ENCODE measurements at places on chromosomes 3 and 15.

- DNase-seq: no peak
Measured at GRCh38 chr3:119468041-119468440, 722 bp upstream of the POGLUT1 start.

- DNase-seq: no peak
Measured at GRCh38 chr3:189714991-189715961, 84.1 kb downstream of the TP63 start.

GRCh38 chr3:98917608-98918007, 16.1 kb upstream of the DCBLD2 start:
- DNase-seq: no peak

DNA sequence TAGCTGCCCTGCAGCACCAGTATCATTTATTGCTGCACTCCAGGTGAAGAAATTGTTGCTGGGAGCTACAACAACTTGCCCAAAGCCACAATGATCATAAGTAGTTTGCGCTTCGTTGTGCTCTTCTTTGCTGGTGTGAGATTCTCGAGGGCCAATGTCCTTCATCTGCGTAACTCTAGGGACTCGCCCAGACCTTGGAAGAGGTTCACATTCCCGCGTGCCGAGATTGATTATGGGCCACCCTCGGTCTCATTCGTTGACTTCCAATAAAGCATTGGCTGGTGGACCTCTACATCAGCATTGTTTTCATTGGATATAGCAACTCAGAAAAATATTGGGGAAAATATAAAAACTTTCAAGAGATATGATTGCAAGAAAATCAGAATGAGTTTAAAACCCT, 423 bp upstream of the PHLDB2 start:
- no peak for DNase-seq

- no peak for DNase-seq
Measured at GRCh38 chr15:66287461-66288057, 5.8 kb upstream of the DIS3L start.

DNA sequence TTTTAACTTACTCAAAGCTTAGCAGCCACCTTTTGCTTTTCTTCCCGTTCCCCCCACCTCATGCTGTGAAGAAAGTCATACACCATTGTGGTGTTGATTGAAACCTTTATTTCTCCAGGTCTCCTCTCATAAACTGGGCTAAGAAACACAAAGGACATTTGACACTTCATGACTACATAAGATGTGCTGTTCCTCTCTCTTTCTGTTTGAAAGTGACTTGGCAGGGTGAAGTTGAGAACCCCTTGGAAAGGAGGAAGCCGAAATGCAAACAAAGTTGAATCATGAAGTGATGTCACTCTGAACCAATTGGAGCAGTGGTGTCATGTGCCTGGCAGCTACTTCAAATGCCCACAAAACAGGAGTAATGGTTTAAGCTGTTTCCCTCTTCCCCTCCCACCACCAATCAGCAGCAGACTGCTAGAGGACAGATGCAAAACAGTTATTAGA, 174.7 kb downstream of the IGF1R start:
- DNase-seq: no peak

DNA sequence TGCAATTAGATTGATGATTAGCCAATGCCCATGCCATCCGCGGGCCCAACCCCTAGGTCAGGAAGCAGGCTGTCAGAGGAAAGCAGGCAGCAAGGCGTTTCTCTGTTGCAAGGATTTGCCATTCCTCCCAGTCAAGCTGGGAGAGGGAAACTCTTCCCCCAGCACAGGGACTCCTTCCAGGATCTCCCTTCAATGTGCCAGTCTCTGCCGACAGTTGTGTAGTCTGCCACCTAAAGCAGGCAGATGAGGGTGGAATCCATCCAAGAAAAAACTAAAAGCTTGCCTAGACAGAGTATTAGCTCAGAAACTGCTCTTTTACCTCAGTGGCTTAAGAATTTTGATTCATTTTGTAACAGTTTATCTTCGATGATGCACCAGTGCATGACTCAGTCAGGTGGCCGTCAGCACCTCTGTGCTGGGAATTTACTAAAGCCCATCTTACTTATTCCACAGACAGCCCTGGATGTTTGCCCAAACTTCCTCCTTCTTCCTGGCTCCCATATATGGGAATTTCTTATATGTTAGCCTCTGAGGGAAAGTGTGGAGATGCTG, 501.5 kb upstream of the THBS1 start:
- DNase-seq: no peak

DNA sequence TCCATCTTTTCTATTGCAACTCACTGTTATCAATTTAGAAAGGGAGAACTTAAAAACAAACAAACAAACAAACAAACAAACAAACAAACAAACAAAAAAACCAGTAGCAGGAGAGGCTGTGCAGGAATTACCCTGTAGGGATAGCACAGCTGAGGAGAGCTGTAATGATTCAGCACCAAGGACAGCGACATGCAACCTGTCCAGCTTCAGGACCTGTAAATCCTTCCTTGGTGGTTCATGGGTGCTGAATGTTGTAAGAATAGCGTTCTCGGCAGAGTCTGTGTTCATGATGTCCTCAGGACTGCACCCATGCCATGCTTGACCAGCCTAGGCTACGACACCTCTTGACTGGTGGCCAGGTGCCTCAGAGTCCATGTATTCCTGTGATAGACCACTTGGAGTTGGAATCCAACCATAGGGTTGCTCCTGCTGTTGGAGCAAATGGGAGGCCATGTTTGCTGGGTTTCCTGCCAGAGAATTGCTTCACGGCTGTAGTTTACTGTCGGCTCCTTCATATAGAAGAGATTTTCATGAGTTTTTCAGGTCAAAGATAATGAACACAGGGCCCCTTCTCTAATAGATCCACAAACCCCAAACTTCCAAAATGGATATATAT, 65.9 kb downstream of the CACNA2D3 start:
- DNase-seq: no peak

GRCh38 chr15:67762610-67763368, 62.5 kb upstream of the SKOR1 start:
- DNase-seq: no peak

GRCh38 chr15:75348034-75348561, 1.3 kb downstream of the NEIL1 start:
- DNase-seq: no peak

GRCh38 chr3:10428406-10429091, 76.8 kb downstream of the ATP2B2 start:
- DNase-seq: no peak

GRCh38 chr3:129050556-129051295, 9.9 kb upstream of the GP9 start:
- no peak for DNase-seq

- no peak for DNase-seq
Measured at GRCh38 chr3:123583561-123583960, 1.3 kb downstream of the HACD2 start.

GRCh38 chr15:29130951-29131839, 138.4 kb downstream of the NSMCE3 start:
- DNase-seq: no peak

GRCh38 chr3:5016211-5017161, 37.2 kb downstream of the BHLHE40 start:
- no peak for DNase-seq

DNA sequence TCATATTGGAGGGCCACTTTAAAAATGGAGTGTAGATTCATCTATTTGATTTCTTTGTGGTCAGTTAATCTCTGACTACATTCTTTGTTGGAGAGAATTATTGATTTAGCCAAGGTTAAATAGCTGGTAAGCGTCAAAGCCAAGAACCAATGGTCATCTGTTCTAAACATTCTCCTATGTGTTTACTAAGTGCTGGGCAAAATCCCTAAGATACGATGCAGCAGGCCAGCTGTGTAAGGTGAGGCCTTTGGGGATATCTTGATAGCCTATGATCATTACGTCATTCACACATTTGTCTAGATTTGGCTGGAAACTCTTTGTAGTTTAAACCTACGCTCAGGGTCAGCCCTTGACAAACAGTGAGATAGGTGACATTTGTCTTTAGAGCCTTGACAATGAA, 236.2 kb downstream of the NR1D2 start:
- no peak for DNase-seq

DNA sequence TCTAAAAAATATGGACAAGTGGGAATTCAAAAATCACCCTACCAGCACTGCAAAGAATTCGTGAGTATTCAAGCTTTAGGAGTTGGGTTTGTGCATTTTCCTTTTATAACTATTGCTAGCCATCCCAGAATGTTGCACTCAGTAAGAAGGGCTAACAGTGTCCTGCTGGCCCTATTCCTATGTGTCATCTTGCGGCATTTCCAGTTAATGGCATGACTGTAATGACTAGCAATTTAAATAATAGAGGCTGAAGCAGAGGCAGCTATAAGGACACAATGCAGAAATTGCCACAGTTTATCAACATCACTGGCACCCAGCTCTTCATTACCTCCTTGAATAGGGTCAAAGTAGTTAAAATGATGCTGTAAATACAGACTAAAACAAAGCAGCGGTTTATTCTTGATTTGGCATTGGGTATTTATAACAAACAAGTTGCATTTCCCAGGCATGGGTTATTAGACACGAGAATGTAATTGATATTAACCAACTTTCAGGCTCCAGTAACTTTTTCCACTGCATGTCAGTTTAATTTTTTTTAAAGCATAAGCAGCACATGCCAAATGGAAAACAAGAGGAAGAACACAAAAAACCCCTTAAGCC, 177.6 kb downstream of the FHIT start:
- DNase-seq: no peak

- no peak for DNase-seq
Measured at GRCh38 chr3:128709506-128710210, 16.3 kb upstream of the RAB7A start.

GRCh38 chr3:78875851-78876250, 891.9 kb downstream of the ROBO1 start:
- no peak for DNase-seq

GRCh38 chr15:68782589-68783161, 38.0 kb downstream of the ANP32A start:
- DNase-seq: no peak

DNA sequence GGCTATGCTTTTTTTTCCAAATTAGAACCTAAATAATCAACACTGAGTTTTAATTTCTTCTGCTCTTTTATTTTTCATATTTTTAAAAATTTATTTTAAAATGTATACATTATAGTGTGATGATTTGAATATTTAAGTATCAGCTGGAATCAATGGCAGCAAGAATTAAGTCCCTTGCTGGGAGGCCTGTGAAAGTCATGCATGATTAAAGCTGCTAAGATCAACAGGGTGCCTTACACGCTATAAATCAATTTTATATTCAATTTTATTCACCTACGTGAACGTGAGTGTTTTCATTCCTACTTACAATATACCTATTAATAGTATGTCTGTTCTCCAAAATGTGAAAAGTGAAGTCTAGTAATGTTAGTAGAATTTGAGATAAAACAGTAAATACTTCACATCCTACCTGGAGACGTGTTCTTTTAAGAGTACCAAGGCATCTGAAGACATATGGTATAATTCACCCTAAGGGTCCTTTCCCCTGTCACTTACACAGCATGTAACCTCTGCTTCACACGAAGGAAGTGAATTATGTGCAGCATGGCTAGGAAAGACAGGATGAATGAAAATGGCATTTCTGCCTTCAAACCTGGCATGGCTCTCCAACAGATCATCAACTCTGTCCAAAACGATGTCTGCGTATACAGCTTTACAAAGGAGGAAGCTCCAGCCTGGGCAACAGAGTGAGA, 640.4 kb upstream of the ROBO1 start:
- DNase-seq: no peak

GRCh38 chr15:59165726-59166125, 40.9 kb upstream of the LDHAL6B start:
- DNase-seq: no peak

DNA sequence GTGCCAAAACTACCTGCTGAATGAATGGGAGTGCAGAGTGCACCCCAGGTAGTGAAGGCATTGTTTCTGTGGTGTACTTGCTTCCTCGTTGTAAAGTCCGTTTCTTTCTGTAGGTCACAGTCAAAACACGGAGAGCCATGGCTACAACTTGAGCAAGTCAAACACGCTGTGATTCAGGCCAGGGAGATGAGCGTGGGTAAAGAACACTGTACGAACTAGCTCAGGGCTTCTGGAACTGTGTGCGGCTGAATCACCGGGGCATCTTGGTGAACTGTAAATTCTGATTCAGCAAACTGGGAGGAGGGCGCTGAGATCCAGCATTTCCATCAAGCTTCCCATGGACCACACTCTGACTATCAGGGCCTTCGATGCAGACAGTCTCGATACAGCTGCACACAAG, 5.0 kb upstream of the TNK2 start:
- DNase-seq: no peak

- DNase-seq: no peak
Measured at GRCh38 chr3:157559401-157559800, 56.2 kb upstream of the VEPH1 start.

GRCh38 chr15:31397851-31398661, 71.4 kb downstream of the KLF13 start:
- DNase-seq: no peak

- DNase-seq: no peak
Measured at GRCh38 chr3:18300916-18301315, 124.2 kb downstream of the SATB1 start.

- DNase-seq: no peak
Measured at GRCh38 chr3:183261151-183261724, 8.2 kb downstream of the B3GNT5 start.

- DNase-seq: no peak
Measured at GRCh38 chr3:129310111-129311011, 31.7 kb downstream of the HMCES start.

GRCh38 chr3:158272081-158272480, 162.2 kb downstream of the RSRC1 start:
- no peak for DNase-seq

DNA sequence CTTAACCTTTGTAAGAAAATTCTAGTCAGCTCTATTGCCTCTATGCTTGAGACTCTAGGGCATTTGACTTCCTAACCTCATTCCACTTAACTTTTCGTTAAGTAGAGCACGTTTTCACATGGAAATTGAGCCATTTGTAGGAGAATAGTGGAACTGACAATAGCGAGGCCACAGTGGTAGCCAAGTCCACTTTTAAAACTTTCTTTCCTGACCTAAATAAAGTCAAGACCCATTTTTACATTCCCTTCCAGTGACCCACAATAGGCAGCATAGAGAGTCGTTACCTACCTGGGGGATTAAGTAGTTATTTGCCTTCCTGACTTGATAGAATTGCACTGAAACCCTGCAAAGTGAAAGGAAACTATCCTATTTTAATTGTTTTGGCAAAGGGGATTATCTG, 386.0 kb upstream of the NECTIN3 start:
- no peak for DNase-seq

DNA sequence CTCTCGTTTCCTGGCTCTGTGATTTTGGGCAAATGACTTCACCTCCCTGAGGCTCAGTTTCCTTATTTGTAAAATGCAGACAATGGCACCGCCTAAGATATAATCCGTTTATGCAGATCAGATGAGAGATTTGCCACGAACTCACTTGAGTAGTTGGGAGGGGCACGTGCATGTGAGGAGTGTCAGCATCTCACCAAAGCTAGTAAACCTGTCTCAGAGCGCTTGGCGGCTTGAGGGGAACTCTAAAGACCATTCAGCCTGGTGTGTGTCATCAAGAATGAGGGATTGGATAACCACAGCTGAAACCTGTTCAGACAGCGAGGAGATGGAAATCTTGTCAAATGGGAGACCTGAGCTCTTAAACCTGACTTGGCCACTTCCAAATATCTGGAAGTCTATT, 48.7 kb downstream of the BDH1 start:
- DNase-seq: no peak

- no peak for DNase-seq
Measured at GRCh38 chr15:67047149-67047661, 18.2 kb upstream of the SMAD3 start.

- no peak for DNase-seq
Measured at GRCh38 chr3:62255758-62256157, 117.6 kb downstream of the FEZF2 start.

- DNase-seq: no peak
Measured at GRCh38 chr15:41888662-41889253, 5.1 kb downstream of the SPTBN5 start.
